ENCODE measurements at places on chromosomes 1 and 21. TPM values are rescaled to one million over a fixed set of nuclear protein-coding genes. Genes with fewer than 3 reads are reported as not detected.

DNA sequence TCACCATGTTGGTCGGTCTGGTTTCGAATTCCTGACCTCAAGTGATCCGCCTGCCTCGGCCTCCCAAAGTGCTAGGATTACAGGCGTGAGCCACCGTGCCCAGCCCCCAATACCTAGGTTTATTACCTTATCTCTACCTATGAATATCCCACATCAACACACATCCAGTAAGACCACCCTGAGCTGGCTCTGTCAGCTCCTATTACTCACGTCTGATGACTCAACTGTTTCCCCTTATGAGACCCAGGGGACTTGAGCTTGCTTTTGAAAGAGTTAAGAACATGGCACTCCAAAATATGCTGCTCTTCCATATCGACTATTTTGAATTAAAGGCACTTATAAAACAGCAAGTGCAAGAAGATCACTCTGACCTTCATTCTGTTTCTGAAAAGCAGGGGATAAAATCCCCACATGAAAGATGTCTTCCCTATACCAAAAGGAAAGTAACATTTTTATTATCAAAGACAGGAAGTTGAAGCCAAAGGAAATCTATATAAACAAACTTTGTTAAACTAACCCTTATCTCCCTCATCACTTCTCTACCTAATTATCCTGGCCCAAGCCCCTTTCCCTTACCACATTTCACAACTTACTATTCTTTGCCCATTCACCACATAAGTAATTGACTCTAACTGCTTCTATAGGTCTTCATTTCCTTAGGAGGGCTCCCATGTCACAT is 41.3 kb upstream of the OSBPL9 start:
- DNase-seq: no peak

DNA sequence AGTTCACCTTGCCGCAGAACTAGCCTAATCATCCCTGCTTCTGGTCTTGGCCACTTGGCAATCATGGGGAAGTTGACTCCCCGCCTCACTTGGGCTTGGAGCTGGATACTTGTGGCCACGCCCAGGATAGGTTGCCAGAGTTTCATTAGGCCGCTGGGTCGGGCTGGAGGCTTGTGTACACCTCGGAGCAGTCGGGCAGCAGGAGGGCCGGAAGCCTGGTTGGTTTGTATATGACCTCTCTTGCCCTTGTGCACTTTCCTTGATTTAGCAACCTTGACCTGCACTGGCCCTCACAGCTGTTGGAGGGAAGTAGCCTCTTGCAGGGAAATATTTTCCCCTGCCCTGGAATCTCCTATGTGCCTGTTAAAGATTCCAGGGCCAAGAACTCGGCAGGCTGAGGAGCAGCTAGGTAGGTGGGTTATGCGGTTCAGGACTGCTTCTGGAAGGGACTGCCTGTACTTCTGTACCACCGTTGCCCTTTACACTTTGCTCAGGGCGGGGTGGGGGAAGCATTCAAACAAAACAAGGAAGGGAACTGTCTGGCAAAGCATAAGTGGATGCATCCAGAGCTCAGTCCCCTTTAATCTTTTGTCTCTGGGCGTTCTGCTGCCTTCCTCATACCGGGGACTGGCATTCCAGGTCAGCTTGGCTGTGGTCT is 83.5 kb downstream of the UCK2 start:
- peak; percentile 63 for DNase-seq

GRCh38 chr21:34649400-34649799 is 19.4 kb upstream of the CLIC6 start:
- no peak for DNase-seq

GRCh38 chr1:156931211-156931952 is 10.9 kb downstream of the LRRC71 start:
- DNase-seq: peak; percentile 35

- DNase-seq: no peak
Measured at GRCh38 chr1:6075748-6076147, 30.1 kb downstream of the KCNAB2 start.

- no peak for DNase-seq
Measured at GRCh38 chr1:28272215-28272852, 13.0 kb downstream of the SESN2 start.

DNA sequence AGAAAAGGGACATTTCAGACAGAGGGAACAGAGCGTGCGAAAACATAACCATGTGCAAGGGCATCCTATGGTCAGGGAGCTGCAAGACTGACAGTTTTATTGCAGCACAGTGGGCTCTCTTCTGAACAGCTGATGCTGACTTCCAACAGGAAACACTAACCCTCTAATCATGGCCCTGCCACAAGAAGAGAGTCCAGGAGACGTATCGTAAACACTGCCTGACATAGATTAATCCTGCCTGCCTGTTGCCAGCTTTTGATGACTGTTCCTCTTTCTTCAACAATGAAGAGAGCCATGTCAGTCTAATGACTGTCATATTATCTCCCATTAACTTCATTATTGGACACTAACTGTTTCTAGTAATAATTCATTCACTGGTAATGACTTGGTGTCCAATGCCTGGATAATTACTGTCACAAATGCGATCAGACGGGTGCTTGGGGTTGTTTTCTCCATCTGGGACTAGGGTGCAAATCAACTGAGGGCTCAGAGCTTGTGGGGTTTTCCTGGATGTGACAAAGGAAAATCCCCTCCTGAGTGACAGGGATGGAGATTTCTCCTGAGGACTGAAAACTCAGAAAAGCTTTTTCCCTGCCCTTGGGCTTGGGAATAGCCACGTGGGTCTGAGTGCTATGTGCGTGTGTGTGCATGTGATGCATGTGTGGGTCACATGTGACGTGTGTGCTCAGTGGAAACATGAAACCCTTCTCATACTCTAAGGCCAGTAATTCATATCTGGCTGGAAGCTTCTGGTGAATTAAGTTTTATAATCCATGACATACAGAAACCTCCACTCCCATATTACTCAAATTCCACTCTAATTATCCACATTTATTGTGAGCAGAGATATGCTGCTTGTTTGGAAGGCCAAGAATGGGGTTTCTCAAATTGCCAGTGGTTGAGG is 144.0 kb upstream of the PLXNA2 start:
- DNase-seq: no peak

- DNase-seq: no peak
Measured at GRCh38 chr1:1306661-1307260, 969 bp downstream of the ACAP3 start.

- DNase-seq: no peak
Measured at GRCh38 chr1:153610811-153611301, 2.1 kb downstream of the S100A16 start.

DNA sequence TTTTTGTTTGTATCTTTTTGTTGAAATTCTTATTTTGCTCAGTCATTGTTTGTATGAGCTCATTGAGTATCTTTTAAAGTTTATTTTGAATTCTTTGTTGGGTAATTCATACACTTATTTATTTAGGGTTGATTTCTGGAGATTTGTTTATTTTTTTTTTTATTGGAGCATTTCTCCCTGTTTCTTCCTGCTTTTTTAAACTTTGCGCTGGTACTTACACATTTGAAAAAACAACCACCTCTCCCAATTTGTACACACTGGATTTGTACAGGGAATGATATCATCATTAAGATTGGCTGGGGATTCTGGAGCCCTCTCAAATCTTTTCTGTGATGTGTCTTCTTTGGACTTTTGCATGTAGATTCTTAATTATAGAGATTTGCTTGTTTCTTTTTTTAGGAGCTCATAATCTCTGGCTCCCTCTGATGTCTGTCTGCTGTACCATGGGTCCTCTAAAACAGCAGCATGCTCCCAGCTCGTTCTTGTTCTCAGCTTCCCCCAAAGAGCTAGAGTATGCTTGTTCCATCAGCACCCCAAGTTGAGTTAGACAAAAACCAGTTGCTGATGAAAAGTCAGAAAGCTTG is 310.7 kb downstream of the DUSP10 start:
- DNase-seq: no peak

DNA sequence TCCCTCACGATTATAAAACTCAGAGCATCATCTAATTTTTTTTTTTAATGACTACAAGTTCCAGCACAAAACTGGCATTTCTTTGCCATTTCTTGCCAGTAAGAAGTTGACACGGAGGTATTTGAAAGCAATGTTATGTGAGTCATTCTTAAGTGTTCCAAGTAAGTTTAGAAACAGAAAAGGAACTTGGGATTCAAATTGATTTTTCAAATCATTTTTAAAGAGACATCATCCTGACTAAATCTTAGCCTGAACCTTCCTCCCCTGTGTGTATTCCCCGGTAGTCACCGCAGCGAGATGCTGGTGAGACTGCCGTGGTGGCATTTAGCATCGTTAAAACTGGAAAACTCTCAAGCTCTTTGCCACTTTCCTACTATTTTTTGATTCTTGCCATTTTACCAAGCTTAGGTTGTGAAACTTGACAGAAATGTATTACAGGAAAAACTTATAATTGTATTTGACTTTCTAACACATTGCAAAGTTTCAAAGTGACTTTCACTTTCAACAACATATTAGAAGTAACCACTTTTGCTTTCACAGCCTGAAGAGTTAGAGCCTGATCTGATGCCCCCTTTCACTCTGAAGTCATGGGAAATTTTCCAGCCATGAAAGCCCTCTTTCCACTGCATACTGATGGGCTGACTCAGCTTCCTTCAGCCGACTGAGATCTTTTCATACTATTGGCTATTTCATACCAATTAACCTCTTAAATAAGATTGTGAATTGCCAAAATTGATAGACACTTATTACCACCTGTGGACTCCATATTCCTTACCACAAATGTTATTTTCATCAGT is 61.4 kb downstream of the OLFML2B start:
- no peak for DNase-seq

GRCh38 chr1:170126696-170127095 is 19.1 kb upstream of the NTMT2 start:
- no peak for DNase-seq

DNA sequence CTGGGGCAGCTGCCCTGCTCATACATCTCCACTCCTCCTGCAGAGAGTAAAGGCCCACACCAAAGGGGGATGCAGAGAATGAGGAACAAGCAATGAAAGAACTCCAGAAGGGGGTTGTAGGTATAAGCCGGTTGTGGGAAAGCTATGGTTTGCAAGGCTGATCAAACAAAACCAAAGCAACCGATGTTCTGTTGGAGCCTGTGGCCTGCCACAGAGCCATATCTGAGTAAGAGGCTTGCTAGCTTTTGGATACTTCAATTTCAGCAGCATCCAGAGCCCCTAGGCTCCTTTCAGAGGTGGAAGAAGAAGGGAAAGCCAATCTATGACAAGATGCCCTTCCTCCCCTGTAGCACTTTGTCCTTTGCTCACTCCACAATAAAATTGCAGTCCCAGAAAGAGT is 163.2 kb downstream of the RRAGC start:
- DNase-seq: no peak

GRCh38 chr1:245155272-245156040 is 671 bp downstream of the KIF26B start:
- no peak for DNase-seq

GRCh38 chr1:153386500-153386901 is 4.4 kb downstream of the S100A8 start:
- peak; percentile 39 for DNase-seq

DNA sequence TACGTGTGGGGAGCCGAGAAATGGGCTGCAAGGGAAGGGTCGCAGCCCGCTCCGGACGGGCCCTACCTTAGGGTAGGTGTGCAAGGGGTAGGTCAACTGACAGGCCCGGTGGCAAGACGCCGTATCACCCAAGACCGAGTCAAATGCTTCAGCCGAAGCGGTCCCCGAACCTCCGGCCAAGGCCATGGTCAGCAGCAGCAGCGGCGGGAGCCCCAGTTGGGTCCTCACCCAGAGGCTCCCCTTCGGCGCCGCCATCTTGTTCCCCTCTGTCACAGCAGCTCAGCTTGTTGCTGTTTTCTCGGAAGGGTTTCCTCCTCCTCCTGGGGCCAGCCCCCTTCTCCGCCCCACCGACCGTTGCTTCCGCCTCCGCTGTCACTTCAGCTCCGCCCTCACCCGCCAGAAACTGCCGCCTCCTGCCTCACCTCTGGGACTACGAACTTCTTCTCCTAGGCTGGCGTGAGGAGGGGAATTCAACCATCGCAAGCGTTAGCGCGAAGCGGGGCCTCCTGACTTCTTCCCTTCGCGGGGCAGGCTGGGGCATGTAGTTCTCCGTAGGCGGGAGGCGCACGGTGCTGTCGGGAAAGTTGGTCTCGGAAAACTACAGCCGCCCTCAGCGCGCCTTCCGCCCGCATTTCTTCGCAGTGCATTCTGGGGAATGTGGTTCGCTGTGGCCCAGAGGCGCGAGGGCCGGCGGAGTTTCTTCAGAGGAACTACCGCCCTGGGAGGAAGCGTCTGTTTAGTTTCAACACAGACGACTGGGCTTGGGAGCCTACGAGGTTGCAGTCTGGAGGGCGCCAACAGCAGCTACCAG is at the start of the genes TCEANC2 and TMEM59:
Gene TCEANC2, plus strand, starts transcription at position 675 of the 811 bp plus-strand sequence. CDS start 815 bp downstream, outside the sequence.
Gene TMEM59, minus strand, starts transcription at position 271 of the 811 bp plus-strand sequence. Its CDS starts 16 bp downstream, at position 255.
- peak; percentile 98 for DNase-seq

DNA sequence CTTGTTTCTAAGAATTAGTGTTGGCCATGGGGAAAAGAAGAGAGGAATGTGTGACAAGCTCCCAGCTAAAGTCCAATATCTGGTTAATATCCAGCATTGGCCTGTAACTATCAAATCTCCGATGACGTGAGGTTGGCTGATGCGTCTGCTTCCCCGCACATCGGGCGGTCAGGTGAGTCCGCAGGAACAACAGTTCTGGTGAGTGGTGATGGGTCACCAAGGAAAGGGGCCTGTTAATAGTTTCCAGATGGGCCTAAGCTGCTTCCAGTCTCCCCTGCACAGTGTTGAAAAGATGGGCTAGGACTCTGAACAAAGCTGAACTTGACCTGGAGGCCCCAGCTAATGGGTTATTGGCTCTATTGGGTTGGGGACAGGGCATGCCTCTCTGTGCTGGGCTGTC is 193.1 kb upstream of the EDN2 start:
- no peak for DNase-seq

GRCh38 chr21:29075706-29076466 is 2.4 kb upstream of the CCT8 start:
- DNase-seq: no peak

- no peak for DNase-seq
Measured at GRCh38 chr1:203300441-203301330, 4.6 kb upstream of the BTG2 start.

- DNase-seq: no peak
Measured at GRCh38 chr21:35658242-35658641, 402.1 kb downstream of the SETD4 start.

GRCh38 chr1:181522864-181523263 is 39.5 kb downstream of the CACNA1E start:
- DNase-seq: no peak

DNA sequence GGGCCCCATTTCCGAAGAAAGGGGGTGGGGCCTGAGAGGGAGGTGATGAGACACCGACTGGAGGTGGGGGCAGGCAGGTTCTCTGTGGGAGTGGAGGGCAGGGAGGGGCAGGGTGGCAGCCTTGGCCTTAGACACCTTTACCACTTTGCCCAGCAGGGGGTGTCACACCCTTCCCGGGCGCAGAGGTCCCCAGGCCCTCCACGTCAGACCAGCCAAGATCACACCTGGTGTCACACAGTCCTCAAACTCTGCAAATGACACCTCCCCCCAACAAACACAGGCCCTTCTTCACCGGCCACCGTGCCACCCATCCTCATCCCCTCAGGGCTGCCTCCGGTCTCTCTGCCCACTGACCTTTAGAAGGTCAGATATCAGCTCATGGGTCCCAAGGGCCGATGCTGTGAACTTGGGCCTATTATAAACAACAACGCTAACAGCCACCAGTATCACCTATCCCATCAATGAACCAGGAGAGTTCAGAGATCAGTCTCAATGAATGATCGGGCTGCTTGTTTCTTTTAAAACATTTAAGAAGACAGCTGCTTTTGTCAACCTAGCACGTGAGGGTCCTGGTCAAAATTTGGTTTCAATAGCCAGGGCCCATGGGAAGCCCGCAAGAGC is 103.9 kb downstream of the CASZ1 start:
- DNase-seq: no peak

- peak; percentile 97 for DNase-seq
Measured at GRCh38 chr1:62436039-62436465, 797 bp upstream of the USP1 start.

Gene MKNK1
- 34.6 TPM for total RNA-seq

Gene PMVK
- total RNA-seq: 17.0 TPM

Gene CDCA8
- total RNA-seq: 0.12 TPM
